ENCODE measurements at places on chromosomes 6 and 20.

- no peaks in the 10 kb centered on the region for H3K36me3 ChIP-seq
- H3K27ac ChIP-seq: no peak overlapping the region
- H3K4me3 ChIP-seq: no peak overlapping the region
- H3K27me3 ChIP-seq: no peaks in the 10 kb centered on the region
Measured at GRCh38 chr6:139877828-139878405, 503.5 kb upstream of the CITED2 start.

GRCh38 chr6:108742041-108742440 is 106.2 kb upstream of the ARMC2 start:
- H3K27me3 ChIP-seq: no peaks in the 10 kb centered on the region
- no peak overlapping the region for H3K27ac ChIP-seq
- no peaks in the 10 kb centered on the region for H3K36me3 ChIP-seq
- no peak overlapping the region for H3K4me3 ChIP-seq

DNA sequence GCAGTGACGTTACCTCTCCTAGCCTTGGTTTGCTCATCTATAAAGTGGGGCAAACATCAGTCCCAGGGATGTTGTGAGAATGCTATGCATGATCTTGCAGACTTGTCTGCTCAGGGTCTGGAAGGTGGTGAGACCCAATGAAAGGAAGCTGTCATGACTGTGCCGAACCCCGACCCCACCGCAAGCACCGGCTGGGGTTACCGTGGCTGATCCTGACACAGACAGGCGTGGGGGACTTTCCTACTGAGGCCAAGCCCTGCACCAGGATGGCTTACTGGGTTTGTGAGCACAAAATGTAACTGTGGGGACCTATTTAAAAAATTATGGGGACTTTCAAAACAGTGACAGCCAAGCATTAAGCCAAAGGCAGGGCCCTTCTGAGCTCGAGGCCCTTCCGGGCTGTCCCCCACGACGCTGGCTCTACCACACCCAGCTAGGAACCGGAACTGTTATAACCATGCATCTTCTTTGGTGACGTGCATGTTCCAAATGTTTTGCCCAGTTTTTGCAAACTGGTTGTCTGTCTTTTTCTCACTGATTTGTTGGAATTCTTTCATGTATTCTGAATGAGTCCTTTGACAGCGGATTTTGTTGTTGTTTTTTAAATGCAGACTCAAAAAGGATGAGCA is 76.6 kb upstream of the PMEPA1 start:
- H3K4me3 ChIP-seq: no peak overlapping the region
- no peak for DNase-seq
- no peaks in the 10 kb centered on the region for H3K27me3 ChIP-seq
- no peak overlapping the region for H3K27ac ChIP-seq

DNA sequence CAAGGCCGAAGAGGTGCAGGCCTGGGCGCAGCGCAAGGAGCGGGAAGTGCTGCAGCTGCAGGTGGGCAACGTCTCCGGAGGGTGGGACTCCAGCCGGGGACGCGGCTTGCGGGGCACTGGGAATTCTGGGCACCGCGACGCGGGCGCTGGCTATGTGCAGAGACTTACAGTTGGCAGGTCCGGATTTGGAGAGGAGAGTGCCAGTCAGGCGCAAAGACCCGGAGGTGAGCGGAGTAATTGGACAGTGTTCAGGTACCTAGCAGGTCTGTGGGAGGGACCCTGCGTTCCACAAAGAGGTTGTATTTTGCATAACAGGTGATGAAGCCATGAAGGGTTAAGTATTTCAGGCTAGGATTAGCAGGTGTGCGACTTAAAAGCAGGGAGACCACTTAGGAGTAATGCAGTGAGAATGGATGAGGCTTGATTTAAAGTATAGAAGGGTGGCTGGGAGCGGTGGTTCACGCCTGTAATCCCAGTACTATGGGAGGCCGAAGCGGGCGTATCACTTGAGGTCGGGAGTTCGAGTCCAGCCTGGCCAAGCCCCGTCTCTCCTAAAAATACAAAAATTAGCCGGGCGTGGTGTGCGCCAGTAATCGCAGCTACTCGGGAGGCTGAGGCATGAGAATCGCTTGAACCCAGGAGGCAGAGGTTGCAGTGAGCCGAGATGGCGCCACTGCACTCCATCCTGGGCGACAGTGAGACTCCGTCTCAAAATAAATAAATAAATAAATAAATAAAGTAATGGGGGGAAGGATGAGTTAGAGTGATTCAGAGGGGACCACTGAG is 1.0 kb downstream of the MRPS26 start:
- H3K4me3 ChIP-seq: peak overlapping the region; percentile 85
- H3K27ac ChIP-seq: no peak overlapping the region
- H3K27me3 ChIP-seq: no peaks in the 10 kb centered on the region
- H3K4me1 ChIP-seq: peaks cover 3% of the 10 kb centered on the region
- DNase-seq: no peak

DNA sequence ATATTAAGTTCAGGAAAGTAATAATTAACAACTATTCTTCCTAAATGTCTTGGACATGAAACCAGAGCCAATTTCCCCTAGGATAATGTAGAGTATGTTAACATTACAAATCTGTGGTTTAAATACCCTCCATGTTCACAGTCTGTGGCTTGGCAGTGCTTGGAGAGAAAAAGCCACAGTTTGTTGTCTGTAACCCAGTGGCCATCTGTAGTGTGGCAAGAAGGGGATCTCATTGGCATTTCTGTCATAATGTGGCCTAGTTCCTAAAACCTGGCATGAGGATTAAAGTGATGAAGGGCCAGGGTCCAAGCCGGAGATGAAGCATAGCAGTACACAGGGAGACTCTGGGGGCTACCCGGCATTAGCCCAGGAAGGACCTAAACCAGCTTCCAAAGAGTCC is 31.2 kb downstream of the SYNE1 start:
- no peaks in the 10 kb centered on the region for H3K4me1 ChIP-seq
- DNase-seq: no peak
- H3K4me3 ChIP-seq: no peak overlapping the region
- no peaks in the 10 kb centered on the region for H3K27me3 ChIP-seq
- no peak overlapping the region for H3K27ac ChIP-seq
- H3K36me3 ChIP-seq: no peaks in the 10 kb centered on the region

- H3K27me3 ChIP-seq: no peaks in the 10 kb centered on the region
- no peaks in the 10 kb centered on the region for H3K36me3 ChIP-seq
- no peak overlapping the region for H3K4me3 ChIP-seq
- H3K27ac ChIP-seq: no peak overlapping the region
- peaks cover 17% of the 10 kb centered on the region for H3K4me1 ChIP-seq
Measured at GRCh38 chr20:61271312-61272231, 19.5 kb downstream of the CDH4 start.
